ENCODE measurements at places on chromosomes 2 and 18.
A peak's percentile ranks its signal among the peaks of the same experiment; 100 is the strongest.

GRCh38 chr2:12507295-12507694, 209.4 kb upstream of the TRIB2 start:
- DNase-seq = peak; percentile 76

GRCh38 chr2:239954166-239955086, 70.7 kb downstream of the NDUFA10 start:
- no peak for DNase-seq

GRCh38 chr18:52499016-52499415, 159.0 kb downstream of the DCC start:
- no peak for DNase-seq

DNA sequence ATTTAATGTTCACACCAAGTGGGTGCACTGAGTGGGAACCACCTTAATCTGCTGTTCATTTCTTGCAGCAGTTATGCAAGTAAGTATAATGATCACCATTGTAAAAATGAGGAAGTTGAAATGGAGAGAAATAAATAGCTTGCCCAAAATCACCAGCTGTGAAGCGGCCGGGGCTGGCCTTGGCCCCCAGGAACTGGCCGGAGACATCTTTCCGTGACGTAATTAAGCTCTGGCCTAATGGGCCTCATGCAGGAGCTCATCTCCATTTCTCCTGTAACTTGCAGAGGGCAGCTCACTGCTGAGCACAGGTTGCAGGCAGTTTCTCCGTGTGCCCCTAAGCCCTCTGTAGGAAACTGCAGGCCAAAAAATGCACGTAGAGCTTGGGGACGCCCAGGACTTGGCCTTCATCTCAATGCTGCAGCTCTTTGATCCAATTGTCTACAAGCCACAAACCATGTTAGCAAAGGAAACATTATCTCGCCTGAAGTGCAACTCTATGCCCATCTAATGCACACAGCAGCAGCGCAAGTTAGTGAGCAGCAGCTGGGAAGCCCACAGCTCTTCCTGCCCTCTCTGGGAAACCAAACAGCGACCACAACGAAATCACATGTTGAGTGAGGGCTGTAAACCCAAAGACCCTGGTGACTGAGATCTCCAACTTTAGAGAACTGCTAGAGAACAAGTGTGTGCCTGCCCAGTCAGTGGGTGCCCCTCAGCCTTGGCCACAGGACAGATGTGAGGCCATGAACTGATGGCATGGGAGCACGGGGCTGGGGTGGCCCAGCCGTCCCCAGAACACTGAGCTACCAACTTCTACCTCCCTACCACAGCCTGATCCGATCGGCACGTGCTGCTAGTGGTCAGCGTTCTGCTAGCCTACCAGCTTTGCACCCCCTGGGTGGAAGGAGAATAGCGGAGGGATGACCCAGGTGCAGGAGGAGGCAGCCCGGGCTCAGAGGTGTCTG, 28.8 kb downstream of the APCDD1 start:
- no peak for DNase-seq

GRCh38 chr2:790634-791245, 113.5 kb upstream of the TMEM18 start:
- no peak for DNase-seq

DNA sequence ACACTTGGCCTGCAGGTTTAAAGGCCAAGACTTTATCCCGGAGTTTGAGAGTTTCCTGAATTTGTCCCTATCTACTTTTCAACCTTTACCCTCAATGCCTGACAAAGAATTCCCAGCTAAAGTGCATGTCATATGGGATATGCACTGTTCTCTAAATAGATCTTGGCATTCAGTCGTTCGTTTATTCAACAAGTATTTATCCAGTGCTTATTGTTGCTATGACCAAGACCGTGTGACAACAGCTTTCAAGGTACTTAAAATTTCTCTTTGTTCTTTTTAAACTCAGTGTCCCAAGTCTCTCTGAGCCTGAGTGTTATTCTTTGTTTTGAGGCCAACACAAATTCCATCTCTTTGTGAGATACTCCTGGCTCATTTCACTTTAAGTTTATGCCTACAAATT, 133.4 kb downstream of the RGPD3 start:
- DNase-seq = no peak

- no peak for DNase-seq
Observed at GRCh38 chr2:235501673-235502031, 7.8 kb downstream of the AGAP1 start.

DNA sequence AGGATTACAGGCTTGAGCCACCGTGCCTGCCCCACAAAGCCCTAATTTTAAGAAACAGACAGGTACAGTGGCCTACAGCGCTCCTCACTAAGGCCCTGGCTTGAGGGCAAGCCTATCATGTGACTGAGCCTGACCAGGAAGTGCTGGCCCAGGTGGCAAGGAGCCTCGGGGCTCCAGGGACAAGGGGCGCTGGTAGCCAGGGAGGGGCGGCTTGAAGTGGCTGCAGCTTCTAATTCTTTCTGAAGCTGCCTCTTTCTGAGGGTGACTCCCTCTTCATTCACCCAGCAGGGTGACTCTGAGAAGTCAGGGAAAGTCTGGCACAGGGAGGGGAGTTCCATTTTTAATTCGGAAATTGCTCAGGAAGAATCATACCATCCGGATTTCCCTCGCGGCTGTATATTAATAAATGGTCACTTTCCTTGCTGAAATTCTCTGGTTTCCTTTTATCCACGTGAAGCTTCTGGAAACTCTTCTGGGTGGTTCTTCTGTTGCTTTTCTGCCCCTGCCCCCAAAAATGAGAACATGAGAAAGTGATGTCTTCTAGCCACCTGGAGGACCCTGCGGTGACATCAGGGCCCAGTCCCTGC, 115.7 kb downstream of the FAM210A start:
- no peak for DNase-seq

DNA sequence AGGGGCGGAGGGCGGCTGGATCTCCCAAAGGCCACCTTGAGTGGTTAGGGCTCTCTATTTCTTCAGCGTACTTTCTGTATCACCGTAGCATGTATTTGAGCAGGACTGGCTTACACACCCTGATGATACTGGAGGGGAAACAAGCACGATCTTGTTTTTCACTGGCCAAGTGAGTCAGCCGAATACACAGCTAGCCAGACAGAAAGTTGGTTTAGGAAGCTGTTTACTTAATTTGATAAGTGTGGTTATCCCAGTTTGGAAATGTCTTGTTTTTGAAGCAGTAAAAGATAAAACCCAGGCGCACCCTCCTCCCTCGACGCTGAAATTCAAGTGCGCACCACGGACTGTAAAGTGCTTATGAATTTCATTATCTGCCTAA, 582 bp downstream of the RIOK3 start:
- DNase-seq = no peak

DNA sequence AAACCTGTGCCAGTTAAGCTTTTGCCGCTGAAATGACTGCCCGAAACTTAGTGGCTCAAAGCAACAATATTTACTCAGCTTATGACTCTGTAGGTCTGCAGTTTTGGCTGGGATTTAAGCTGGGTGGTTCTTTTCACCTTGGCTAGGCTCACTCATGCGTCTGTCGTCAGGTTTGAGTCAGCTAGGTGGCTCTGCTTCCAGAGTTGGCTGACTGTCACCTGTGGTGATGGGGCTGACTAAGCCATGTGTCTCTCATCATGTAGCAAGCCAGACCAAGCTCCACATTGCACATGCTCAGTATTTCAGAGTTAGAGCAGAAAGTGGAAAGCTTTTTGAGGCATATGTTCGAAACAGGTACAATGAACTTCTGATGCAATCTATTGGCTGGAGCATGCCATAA, 354.8 kb downstream of the MEIS1 start:
- no peak for DNase-seq

GRCh38 chr2:172552547-172553291, 3.2 kb upstream of the PDK1 start:
- DNase-seq = no peak

DNA sequence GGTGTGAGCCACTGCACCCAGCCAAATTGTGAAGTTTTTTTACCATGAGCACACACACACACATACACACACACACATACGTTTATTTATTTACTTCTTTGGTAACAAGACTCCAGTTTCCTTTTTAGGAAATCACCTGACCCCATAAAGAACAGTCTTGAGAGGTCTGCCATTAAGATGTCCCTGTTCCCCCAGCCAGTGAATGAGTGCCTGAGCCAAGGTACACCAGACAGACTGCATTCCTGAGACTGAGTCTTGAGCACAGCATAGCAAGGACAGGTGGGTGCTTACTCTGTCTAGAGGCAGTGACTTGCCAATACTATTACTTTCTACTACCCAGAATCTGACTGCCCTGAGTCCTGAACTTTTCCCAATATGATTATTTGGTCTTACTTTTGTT, 167.2 kb upstream of the SATB2 start:
- no peak for DNase-seq

- no peak for DNase-seq
Observed at GRCh38 chr2:181430406-181431118, 26.6 kb upstream of the ITGA4 start.

- no peak for DNase-seq
Observed at GRCh38 chr2:200219309-200220113, 87.0 kb upstream of the SPATS2L start.

DNA sequence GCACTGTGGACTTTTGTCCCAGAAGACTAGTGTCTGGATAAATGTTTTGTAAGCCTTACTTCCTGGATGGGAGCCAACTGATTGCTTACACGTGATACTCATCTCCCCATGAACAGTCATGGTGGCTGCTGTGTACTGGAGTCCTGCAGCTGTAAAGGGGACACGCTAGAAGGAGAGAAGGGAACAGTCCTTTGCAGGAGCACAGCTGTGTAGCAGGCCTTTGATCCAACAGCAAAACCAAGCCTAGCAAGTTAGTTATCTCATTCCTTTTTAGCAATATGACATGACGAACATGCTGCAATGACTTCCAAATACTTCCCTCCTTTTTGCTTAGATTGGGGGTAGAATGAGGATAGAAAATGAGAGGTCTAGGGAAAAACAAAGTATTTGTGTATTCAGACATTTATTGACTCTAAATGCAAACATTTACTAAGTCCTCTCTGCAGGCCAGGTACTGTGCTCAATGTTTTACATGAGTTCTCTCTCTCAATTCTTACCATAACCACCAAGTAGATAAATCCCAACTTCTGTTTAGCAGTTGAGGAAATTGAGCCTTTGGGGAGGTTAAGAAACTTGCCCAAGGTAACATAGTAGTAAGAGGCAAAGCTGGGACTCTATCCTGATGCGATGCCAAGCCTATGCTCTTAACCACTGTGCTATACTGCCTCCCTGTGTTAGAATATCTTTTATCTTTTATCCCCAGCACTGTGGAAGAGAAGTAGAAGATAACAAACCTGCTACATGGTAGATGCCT, 55.4 kb upstream of the CD28 start:
- DNase-seq = no peak

DNA sequence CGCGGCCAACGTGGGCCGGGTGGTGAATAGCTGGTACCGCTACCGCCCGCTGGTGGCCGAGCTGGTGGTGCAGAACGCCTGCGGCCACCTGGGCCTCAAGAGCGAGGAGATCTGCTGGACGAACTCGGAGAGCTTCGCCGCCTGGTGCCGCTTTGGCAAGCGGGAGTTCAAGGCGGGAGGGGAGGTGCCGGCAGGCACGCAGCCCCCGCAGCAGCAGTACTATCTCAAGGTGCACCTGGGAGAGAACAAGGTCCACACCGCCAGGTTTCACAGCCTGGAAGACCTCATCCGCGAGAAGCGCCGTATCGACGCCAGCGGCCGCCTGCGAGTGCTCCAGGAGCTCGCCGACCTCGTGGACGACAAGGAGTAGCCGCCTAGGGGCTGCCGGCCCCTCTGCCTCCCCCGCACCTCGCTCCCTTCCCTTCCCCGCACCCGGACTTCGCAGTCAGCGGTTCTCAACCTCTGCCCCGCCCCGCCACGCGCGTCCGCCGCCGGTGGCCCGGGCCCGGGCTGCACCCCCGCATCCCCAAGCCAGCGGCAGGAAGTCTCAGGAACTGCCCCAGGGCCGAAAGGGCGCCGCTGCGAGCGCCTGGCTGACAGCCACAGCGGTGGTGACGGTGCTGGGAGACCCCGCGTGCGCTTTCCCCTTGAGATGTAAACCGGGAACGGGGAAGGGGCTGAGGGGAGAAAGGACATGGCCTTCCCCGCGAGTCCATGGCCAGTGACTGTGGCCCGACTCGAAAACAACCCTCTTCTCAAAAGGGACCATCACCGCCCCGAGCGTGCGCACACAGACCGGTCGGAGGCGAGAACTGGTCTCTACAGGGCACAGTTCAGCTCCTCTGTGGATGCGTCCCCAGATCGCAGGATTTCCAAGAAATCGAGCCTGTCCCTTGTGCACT, 2.2 kb downstream of the LRATD1 start:
- no peak for DNase-seq

- DNase-seq = no peak
Observed at GRCh38 chr2:191018048-191018447, 4.1 kb upstream of the STAT1 start.

DNA sequence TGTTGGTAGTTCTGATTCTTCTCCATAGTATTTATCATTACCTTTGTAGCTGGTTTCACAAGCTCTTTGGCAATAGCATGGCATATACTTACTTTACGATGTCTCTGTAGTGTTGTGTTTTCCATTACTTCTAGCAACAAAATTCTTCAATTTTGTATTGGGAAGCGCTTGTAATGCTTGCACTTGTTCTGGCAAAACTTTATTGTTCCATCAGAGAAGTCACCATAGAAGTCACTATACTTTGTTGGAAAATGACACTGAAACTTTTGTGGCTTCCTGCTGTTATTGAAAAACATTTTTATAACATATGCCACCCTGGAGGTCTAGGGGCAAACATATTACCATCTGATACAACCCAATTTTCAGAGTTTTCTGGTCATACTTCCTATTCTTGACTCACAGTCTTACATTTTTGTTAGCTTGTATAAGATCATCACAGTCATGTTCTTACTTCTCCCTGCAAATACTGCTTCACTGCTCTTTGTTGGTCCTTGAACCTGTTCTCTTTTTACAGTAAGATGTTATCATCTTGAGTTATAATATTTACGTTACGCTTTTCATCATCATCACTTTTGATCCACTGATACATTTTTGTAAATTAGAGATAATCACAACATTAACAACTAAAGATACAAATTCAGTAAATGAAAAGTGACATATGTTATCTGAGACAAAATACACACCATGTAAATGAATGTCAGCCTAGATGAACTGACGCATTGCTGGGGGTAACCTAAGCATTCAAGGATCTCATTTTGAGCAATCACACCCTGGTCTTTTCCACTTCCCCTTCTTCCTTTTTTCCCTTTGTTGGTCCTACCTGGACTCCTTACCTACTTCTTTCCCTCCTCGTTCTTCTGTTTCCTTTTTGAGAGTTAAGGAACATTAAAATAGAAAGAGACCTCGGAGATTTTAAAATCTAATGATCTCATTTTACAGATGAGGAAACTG, 33.3 kb upstream of the CXCR4 start:
- DNase-seq = no peak

- no peak for DNase-seq
Observed at GRCh38 chr18:79591032-79591308, 88.6 kb upstream of the CTDP1 start.

DNA sequence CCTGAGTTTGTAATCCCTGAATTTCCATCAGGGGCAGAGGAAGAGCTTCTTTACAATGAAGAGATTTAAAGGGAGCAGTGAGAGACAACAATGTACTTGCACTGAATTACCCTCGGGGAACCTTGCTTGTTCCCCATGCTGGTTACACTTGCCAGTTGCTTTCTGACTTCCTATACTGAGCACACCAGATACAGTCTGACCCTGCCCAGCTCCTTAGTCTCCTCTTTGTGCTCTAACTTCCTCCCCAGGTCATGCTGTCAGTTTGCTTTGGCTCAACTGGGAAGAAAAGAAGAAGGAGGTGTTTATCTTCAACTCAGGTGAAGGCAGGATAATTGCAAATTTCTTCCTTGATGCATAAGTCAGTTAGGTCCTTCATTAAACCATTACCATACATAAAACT, 658.4 kb downstream of the NYAP2 start:
- DNase-seq = no peak
